ENCODE measurements at places on chromosomes 7 and 10. TPM values are rescaled to one million over a fixed set of nuclear protein-coding genes. Genes with fewer than 3 reads are reported as not detected.

DNA sequence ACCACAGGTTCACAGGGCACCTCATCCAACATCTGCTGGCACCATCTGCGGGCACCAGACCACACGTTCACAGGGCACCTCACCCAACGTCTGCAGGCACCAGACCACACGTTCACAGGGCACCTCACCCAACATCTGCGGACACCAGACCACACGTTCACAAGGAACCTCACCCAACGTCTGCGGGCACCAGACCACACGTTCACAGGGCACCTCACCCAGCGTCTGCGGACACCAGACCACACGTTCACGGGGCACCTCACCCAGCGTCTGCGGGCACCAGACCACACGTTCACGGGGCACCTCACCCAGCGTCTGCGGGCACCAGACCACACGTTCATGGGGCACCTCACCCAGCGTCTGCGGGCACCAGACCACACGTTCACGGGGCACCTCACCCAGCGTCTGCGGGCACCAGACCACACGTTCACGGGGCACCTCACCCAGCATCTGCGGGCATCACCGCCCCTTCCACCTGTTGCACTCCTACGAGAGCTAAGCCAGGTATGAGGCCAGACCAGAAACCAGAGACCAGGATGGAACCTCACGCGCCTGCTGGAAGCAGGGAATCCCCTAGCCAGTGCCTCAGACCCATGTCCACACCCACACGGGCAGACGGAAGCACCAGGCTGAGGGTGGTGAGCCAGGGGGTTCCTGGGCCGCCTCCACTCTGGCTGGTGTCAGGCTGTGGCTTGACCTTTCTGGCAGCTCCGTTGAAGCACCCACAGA, 182.8 kb downstream of the MAD1L1 start:
- H3K4me3 ChIP-seq, result no peak overlapping the region

GRCh38 chr7:155377071-155377837, 79.6 kb downstream of the INSIG1 start:
- DNase-seq, result no peak
- no peaks in the 10 kb centered on the region for H3K36me3 ChIP-seq
- peaks cover 14% of the 10 kb centered on the region for H3K27me3 ChIP-seq
- H3K27ac ChIP-seq, result no peak overlapping the region
- H3K4me3 ChIP-seq, result no peak overlapping the region

DNA sequence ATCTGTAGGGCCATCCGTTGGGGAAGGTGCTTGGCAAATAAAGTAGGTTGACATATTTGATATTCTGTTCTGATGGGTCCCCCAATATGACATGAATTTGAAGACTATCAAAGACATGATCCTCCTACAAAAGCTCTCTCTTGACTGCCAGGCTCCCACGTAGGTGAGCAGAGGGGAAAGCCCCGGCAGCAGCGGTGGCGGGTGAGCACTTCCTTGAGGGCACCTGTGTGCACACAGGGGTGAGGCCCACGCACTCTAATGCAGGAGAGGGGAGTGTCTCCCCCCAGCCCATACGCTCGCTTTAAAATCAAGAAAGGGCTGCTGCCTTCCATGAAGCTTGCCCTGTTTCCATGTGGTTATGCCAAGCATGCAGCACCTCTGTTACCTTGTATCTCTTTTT, 100.4 kb downstream of the TAX1BP1 start:
- H3K27ac ChIP-seq, result no peak overlapping the region
- H3K36me3 ChIP-seq, result no peaks in the 10 kb centered on the region
- DNase-seq, result peak; percentile 12

DNA sequence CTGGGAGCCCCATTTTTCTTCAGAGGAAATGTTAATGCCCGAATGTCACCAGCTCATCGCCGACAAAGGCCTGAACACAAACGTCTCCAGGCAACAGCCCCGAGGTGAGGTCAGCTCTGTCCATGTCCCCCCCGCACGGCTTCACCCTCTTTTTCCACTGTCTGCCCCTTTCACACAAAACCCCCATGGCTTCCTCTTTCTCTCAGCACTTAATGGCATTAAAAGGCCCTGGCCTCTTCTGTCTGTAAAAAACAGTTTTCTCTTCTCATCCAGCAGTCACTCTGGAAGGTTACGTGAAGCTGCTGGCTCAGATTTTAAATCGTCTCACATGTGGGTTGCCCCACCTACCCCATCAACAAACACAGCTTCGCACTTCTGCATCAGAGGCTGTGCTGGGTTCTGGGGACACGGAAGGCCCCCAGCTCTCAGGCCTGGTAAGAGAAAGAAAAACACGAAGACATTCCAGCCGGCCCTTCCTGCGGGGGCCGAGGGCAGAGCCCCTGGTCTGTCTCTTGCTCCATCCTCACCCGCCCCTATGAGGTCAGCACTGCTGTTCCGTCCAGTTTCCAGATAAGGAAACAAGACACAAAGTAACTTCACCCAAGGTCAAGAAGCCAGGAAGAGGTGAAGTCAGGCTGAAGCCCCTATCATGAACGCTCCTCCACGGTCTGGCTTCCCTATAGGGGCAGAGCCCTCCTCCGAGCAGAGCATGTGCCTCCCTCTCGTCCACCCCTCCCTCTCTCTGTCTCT, 91.1 kb upstream of the PDGFA start:
- no peaks in the 10 kb centered on the region for H3K27me3 ChIP-seq
- H3K36me3 ChIP-seq, result no peaks in the 10 kb centered on the region
- no peak overlapping the region for H3K4me3 ChIP-seq
- H3K4me1 ChIP-seq, result peaks cover 46% of the 10 kb centered on the region
- peak overlapping the region; percentile 52 for H3K27ac ChIP-seq

DNA sequence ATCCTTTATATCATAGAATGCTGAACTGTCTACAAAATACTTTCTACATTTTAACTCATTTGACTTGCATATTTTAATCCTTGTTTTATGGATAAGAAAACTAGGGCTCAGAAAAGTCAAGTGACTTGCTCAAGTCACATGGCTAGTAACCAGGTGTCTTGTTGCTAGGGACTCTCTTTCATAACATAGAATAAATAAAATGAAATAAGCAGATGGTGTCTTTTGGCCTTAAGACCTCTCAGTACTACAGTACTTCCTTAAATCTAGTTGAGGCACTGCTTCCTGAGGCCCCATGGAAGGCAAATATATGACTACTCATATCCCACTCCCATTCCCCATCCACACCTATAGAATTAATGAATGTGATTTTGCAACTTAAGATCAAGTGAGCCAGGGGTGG, 87.9 kb downstream of the CDK6 start:
- H3K4me1 ChIP-seq, result no peaks in the 10 kb centered on the region
- H3K4me3 ChIP-seq, result no peak overlapping the region
- H3K36me3 ChIP-seq, result no peaks in the 10 kb centered on the region
- no peak for DNase-seq

DNA sequence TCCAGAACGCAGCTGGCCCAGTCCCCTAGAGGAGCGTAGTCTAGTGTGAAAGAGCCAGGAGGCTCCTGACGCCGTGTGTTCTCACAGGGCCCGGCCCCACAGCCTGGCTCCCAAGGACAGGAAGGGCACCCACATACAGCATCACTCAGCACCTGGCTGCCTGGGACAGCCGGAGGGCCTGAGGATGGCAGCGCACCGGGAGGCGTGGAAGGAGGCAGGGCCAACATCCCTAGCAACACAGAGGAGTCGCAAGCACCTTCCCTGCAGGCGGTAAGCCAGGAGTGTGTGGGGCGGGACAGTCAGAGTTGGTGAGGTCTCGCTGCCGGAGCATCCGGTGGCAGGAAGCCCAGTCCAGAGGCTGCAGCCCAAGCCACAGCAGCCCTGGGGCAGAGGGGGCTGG, 125.8 kb downstream of the MAD1L1 start:
- DNase-seq, result no peak
- H3K4me1 ChIP-seq, result peaks cover 15% of the 10 kb centered on the region
- H3K36me3 ChIP-seq, result no peaks in the 10 kb centered on the region
- H3K4me3 ChIP-seq, result no peak overlapping the region

DNA sequence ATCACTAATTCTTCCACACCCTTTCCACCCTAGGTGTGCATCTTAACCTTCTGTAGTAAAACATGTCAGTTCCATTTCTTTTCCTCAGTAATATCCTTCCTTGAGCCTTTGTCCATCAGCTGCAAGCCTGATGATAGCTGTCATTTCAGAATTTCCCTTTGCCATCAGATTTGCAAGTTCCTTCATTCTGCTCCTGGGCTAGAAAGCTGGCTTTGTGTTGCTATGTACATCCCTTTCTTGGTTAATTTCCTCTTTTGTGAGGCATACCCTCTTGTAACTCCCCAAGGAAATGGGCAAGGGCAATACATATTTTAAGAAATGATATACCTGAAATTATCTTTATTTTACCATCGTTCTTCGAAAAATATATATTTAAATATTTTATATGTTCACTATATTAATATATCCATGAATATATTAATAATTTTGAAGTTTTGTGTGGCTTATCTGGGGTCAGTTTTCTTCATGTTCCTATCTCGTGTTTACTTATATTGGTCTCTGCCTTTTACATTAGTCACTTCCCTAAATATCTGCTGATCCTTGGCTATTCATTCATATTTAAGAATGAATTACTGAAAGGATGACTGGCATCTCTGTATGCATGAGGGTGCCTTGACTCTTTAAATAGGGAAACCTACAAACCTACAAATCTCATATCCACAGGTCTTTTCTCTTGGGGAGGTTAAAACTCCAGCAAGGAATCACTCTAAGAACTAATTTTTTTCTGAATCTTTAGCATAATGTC, 143.8 kb downstream of the ZNF22 start:
- H3K27me3 ChIP-seq, result no peaks in the 10 kb centered on the region
- H3K4me1 ChIP-seq, result no peaks in the 10 kb centered on the region
- no peak overlapping the region for H3K27ac ChIP-seq
- H3K4me3 ChIP-seq, result no peak overlapping the region

DNA sequence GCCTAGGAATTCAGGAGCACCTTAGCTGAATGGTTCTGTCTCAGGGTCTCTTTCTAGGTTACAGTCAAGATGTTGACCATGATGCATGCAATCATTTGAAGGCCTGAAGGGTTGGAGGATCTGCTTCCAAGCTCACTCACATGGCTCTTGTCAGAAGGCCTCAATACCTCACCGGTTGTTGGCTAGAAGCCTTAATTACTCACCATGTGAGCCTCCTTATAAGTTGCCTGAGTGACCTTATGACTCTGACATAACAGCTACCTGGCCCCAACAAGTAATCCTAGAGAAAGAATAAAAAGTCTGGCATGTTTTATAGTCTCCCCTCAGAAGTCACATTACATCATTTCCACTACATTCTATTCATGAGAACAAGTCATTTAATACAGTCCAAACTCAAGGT, 3.4 kb upstream of the C1GALT1 start:
- no peak for DNase-seq
- no peak overlapping the region for H3K27ac ChIP-seq
- H3K36me3 ChIP-seq, result no peaks in the 10 kb centered on the region
- H3K27me3 ChIP-seq, result no peaks in the 10 kb centered on the region
- no peak overlapping the region for H3K4me3 ChIP-seq

DNA sequence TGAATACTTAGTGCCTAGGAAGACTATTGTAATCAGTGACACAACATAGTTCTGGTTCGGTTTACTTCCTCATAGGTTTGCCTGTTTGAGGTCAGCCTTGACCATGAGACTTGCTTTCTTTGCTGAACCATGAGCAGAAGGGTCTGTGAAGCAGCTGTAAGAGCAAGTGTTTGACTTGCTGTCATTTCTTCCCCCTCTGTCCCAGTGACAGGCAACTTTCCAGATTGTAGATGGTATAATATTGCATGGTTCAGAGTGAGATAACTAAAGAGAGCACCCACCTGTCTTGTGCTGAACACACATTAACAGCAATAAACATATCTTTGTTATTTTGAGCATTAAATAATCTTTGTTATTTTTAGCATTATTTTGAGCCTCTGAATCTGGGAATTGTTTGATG, 9.3 kb upstream of the RTKN2 start:
- DNase-seq, result no peak
- no peak overlapping the region for H3K27ac ChIP-seq
- H3K4me1 ChIP-seq, result no peaks in the 10 kb centered on the region
- H3K27me3 ChIP-seq, result no peaks in the 10 kb centered on the region
- no peak overlapping the region for H3K4me3 ChIP-seq

IGFBP1 gene
- not detected for total RNA-seq

GIMAP8 gene
- 53.3 TPM for total RNA-seq

HNRNPA2B1 gene
- 416 TPM for total RNA-seq
